Ecto neural progenitor cell (in vitro differentiated cells): ENCODE measurements at places on chromosomes 2 and 18.
A peak's percentile ranks its signal among the peaks of the same experiment; 100 is the strongest.

GRCh38 chr2:85413592-85414420 is 3.6 kb upstream of the CAPG start:
- no peak for DNase-seq

GRCh38 chr2:109392816-109393661 is 220.7 kb downstream of the SEPTIN10 start:
- no peak for DNase-seq

- no peak for DNase-seq
These were observed 11.2 kb upstream of the DAW1 start for GRCh38 chr2:227860221-227860641.

- no peak for DNase-seq
These were observed 98.9 kb upstream of the MAPRE2 start for GRCh38 chr18:34942276-34942675.

GRCh38 chr2:118991554-118991953 is 49.6 kb downstream of the MARCO start:
- no peak for DNase-seq

DNA sequence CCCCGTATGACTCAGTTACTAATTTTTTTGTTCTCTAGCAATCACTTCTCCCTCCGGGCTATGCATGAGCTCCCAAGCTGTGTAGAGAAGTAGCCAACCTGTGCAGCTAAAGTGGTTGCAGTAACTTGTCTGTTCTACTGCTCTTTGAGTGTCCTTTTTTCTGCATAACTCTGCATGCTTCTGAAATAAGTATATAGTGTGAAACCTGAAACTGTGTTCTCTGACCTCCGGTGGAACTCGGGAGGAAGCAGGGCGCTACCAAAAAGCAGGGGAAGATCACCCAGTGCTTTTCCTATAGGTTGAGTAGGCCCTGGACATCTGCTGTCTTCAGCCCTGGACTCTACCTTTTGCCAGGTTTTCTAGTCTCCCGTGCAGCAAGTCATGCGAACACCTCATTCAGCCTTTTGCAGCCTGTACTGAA is 47.8 kb downstream of the PHLPP1 start:
- DNase-seq = no peak

GRCh38 chr2:137255990-137256389 is 490.6 kb downstream of the THSD7B start:
- no peak for DNase-seq

DNA sequence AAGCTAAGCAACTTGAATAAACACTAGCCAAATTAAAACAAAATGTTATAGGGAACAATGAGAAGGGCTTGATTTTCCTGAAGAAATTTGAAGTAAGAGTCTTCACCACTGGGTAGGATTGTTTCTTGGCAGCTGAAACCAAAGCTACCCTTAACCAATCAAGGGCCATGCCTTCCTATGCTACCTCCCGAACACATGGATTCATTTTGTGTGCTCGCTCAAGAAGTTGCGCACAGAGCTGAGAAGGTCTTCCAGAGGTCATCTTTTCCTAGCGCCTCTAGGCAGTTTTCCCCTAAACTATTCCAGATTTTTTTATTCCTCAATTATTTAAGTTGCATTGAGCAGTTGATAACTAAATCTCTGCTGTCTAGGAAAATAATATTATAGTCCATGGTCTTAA is 264.6 kb downstream of the RBM43 start:
- no peak for DNase-seq

- no peak for DNase-seq
These were observed 8.4 kb downstream of the SCLY start for GRCh38 chr2:238069021-238069709.

- DNase-seq = no peak
These were observed 176.1 kb upstream of the ZFP36L2 start for GRCh38 chr2:43402452-43402937.

DNA sequence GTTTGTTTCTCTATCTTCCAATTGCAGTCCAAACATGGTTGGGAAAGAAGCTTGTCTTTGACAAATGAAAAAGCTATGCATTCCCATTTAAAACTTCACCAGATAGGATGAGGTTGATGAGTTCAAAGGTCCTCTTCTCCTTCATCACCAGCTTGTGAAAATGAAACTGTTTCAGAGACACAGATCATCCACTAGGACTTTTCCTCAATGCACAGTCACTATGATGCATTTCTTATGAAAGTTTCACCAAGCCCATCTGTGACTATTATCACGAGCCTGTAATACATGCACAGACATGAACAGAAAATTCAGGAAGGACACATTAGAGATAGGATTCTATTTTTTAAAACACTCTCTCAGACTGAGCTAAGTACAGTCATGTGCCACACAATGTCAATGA is 644.4 kb downstream of the PLCL1 start:
- DNase-seq = no peak

GRCh38 chr2:98776136-98776535 is 45.2 kb upstream of the MGAT4A start:
- peak; percentile 8 for DNase-seq

DNA sequence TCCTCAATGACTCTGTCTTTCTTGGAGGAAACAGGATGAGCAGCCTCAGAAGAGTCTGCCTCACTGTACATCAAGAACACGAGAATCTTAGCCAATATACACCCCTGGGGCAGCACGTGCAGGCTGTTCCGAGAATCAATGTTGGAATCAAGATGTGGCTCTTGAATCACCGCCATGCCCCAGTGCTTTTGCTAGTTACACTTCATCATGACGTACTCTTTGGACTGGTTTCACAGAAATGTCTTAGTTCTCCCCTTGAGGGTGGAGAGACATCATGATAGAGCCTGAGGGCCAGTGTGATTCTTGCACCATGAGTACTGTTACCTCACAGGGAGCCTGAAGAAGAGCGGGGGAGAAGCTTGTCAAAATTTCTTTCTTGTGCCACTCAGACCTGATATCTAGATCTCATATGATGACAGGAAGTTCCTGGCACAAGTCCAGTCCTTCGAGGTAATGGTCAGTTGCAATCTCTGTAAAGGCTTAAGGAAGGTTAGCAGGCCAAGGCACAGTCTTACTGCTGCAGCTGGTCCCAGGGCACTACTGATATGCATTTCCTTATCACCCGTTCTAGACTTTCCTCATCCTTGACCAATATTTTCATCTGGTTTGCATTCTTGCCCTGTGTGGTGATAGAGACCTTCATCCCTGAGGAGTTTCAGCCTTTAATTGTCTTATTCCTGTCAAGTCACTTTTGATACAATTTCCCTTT is 28.2 kb upstream of the STAT4 start:
- DNase-seq = no peak

DNA sequence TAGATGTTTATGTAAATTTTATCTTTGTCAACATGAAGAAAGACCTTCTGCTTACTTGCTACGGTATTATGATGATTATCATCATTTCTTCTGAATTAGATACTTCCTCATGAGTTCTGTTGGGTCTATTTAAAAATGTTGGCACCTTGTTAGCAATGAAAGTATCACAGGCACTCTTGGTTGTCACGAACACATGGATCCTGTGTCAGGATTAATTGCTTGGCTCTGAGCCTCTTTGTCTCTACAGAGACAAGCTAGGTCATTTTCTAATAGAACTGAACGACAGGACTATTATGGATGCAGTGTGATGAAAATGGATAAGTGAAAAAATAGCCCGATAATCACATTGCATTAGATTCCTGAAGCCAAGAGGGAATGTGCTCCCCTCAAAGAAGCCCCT is 110.3 kb downstream of the DOCK10 start:
- no peak for DNase-seq

GRCh38 chr2:47617523-47618271 is 165.2 kb upstream of the MSH6 start:
- DNase-seq = no peak

DNA sequence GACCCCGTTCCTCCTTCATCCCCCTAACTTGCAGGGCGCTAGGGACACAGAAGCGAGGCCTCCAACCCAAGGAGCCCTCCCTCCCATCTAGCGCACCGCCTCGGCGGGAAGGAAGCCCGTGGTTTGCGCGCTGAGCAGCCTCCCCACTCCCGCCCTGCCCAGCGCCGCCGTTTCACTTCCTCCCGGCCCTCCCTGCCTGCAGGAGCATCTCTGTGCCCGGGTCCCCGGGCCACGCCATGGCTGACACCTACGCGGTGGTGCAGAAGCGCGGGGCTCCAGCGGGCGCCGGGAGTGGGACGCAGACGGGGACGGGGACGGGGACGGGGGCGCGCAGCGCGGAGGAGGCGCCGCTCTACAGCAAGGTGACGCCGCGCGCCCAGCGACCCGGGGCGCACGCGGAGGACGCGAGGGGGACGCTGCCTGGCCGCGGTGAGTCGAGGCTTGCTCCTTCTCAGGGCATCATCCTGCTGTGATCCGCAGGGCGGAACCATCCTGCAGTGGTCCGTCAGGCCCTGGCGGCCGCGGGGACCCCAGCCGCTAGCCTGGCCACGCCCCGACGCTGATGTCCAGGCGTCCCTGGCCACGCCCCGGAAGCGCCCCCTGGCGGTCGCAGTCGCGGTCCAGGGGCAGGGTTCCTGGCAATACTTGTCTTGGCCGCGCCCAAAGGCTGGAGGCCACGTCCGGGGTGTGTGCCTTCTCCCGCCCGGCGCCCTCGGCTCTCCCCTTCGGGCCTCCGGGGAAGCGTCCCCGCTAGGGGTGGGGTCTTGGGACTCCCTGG is 16.4 kb downstream of the PTPN18 start:
- peak; percentile 96 for DNase-seq

DNA sequence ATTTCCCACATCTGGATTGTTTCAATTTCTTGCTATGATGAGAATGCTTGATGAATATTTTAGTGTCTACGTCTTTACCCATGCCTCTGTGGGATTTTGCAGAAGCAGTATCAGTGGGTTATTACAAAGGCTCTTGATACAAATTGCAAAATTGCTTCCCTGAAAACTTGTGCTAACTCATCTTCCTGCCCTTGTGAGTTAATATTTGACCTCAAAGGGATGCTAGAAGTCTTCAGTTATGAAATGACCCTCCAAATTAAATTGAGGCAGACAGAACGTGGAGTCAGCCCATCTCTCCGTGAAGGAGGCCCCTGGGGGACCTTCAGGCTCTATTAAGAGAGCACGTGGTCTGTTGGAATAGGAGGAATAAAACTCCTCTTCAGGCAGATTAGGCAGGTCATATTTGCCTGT is 239.2 kb upstream of the HS6ST1 start:
- no peak for DNase-seq

- no peak for DNase-seq
These were observed 8.1 kb upstream of the ARHGAP15 start for GRCh38 chr2:143121079-143121478.

GRCh38 chr18:80023173-80023572 is 11.1 kb upstream of the RBFA start:
- no peak for DNase-seq

DNA sequence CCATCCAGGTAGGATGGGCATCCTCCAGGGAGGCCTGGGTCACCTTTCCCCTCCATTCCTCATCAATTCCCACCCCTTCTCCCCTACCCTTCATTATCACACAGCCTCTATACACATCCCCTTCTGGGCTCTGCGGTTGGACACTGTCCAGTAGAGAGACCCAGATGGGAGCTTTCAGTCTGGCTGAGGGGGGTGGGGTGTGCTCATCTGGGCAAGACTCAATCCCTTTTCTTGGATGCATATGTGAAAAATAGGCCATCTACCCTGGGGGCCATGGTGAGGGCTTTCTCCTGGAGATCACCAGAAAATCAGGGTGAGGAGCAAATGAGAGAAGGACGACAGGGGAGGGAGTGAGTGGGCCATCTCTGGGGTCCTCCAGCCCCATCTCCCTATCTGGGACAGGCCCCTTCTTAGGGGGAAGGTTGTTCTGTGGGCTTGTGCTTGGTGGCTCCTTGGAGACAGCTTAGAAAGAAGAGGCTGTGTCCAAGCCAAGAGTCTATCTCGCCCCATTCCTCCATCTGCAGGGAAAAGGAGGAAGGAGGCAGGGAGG is 160.1 kb downstream of the DYSF start:
- DNase-seq = no peak

DNA sequence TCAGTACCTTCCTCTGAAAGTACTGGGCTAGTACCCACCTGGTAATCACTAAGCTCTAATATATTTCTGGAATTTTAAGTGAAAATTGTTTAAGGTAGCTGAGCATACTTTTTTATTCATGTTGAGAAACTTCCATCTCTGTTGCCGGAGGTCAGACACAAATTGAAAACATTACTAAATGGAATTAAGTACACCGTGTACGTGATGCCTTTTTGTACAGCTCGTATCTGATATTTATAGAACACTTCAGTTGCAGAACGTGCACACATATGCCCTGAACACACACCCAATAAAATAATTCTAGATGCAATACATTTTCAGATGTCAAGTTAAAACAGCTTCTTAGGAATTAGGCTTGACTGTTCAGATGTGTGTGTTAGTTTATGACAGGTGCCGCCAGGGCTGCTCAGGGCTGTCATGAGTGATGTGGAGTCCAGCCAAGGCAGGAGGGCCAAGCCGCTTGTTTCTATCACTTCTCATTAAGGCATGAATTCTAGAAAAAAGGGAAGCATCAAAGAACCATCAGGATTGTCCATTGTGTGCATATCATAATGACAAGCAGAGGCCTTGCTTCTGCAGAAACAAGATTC is 80.9 kb upstream of the FOSL2 start:
- DNase-seq = no peak

GRCh38 chr18:35467624-35468016 is 30.1 kb downstream of the INO80C start:
- DNase-seq = no peak

DNA sequence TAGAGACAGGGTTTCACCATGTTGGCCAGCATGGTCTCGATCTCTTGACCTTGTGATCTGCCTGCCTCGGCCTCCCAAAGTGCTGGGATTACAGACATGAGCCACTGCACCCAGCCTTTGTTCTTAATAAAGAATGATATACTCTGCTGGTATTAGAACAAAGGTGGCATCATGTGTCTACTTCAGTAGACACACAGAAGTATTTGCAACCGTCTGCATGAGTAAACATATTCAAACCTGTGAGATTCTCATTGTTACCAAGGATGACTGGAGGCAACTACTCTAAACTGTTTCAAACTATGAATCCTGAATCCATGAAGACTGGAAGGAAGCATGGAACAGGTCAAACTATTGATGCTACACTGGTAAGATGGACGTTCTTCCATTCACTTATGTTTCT is 32.1 kb downstream of the MBD2 start:
- DNase-seq = no peak

- DNase-seq = no peak
These were observed 58.9 kb downstream of the TRPM8 start for GRCh38 chr2:233976087-233976486.

DNA sequence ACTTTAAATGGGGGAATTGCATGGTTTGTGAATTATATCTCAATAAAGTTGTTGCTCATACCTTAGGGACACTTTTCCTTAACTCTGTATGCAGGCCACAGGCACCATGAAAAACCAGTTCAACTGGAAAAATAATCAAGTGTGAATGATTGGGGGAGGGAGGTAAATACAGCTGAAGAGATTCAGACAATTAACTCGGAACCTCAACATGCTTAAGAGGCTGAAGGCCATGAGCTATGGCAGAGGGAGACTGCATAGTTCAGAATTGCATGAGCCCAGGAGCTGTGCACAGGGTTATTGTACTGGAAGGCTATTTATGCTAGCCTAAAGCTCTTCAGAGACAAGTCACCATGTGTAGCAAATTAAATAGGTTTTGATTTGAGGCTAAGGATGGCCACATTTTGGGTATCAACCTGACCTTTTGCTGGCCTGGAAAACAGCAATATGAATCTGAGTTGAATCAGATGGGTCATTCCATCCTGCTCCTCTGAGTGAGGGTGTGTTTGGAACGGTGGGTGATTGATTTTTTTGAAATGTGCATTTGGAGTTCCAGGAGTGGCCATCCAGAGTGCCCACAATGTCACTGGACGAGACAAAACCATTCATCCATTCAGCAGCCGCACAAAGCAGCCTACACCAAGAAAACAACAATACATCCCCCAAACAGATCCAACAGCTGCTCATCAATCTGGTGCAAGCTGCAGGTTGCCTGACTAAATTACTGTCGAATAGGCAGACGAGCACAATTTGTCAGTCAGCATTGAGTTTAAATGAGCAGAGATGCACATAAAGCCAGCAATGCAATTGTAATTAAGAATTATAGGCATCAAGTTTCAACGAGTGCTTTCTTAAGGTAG is 42.5 kb downstream of the HRH4 start:
- no peak for DNase-seq
